NCI-H187 (cell line): ENCODE measurements at places on chromosomes 7 and 10.

DNA sequence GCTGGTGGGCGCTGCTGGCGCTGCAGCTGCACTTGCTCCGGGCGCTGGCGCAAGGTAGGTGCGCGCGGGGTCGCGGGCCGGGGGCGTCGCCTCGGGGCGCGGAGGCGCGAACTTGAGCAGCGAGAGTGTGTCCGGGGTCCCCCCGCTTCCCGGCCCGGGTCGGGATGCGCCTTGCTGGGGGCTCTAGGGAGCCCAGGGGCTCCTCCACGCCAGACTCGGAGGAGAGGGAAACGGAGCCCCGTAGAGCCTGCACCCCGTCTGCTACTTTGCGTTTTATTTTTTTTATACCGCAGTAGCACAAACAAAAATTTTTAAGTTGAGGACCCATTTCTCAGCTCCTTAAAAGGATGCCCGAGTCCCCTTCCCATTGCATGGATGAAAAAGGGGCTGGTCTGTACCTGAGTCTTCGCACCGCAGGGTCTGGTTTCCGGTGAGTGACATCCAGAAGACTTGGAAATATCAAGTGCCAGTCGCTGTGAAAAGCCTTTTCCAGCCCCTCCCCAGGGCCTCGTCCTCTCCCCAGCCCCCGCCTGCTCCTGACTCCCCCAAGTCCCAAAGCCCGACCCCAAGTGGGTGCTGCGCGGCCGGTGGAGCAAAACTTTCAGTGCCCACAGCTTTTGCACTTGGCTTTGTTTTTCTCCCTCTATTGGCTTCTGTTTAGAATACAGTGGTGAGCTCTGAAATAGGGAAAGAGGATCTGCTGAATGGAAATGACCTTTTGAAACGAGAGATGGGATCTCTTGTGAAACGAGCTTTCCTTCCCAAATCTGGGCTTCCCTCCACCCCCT, 973 bp downstream of the SDK1 start:
- DNase-seq: peak; percentile 18

DNA sequence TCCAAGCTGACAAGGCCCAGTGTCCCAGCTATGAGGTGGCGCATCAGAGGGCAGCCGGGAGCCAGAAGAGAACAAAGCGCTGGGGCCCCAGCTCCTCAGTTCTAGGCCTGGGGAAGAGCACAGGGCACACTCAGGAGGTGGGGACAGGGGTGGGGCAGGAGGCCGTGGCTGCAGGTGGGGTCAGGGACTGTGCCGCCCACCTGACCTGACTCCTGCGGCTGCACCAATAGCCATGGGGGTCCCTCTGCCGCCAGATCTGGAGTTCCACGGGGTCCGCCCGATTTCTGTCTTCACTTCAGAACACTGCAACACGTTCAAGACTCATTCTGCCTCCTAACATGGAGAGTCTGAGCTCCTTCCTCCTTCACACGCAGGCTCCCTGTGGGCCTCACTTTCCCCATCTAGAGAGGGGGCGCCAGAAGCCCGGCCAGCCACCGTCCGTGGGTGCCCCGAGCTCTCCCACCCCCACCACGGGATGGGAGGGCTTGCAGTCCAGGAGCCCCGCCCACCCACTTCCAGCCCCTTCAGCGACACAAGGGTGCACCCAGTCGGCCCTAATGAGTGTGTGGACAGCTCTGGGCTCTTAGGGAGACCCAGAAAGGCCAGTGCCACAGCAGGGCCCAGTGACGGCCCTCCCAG, 278.3 kb downstream of the MAD1L1 start:
- DNase-seq: no peak

- DNase-seq: no peak
Measured at GRCh38 chr7:32522746-32523530, 27.6 kb downstream of the AVL9 start.

GRCh38 chr10:103281753-103282152, 4.8 kb downstream of the INA start:
- DNase-seq: peak; percentile 26

GRCh38 chr10:27542812-27543211, 38.7 kb downstream of the RAB18 start:
- DNase-seq: no peak
